ENCODE measurements at places on chromosomes 1 and 21.
A peak's percentile ranks its signal among the peaks of the same experiment; 100 is the strongest.

DNA sequence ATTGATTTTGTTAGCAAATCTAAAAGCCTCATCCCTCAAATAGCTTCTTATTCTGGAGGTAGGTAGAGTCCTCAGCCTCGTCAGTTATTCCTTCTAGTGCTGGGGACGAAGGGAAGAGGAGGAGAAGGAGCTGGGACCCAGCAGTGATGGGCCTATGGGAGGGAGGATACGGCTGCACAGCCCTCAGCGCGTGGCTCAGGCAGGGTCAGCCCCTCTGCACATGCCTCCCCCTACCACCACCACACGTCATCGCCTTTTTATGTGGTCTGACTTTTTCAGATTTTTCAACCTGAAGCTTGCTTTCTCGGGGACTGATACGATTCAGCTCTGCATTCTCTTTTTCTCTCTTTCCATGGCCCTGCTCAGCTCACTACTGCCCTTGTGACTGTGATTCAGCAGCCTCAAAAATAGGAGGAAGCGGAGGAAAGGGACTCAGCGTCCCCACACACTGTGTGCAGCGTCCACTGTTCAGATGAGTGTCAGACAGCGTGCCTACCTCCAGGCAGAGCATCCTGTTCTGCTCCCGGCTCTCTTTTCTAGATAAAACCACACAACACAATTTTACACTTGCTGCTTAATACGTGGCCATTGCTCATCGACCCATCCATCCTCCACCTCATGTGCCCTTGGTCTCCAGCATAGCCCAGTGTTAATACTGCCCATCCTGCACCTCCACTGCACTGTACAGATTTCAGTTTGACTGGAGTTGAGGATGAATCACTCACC is 827 bp downstream of the OR2B11 start:
- DNase-seq: no peak

- no peak for DNase-seq
These were observed 587.2 kb downstream of the PTPRU start for GRCh38 chr1:29823561-29823960.

DNA sequence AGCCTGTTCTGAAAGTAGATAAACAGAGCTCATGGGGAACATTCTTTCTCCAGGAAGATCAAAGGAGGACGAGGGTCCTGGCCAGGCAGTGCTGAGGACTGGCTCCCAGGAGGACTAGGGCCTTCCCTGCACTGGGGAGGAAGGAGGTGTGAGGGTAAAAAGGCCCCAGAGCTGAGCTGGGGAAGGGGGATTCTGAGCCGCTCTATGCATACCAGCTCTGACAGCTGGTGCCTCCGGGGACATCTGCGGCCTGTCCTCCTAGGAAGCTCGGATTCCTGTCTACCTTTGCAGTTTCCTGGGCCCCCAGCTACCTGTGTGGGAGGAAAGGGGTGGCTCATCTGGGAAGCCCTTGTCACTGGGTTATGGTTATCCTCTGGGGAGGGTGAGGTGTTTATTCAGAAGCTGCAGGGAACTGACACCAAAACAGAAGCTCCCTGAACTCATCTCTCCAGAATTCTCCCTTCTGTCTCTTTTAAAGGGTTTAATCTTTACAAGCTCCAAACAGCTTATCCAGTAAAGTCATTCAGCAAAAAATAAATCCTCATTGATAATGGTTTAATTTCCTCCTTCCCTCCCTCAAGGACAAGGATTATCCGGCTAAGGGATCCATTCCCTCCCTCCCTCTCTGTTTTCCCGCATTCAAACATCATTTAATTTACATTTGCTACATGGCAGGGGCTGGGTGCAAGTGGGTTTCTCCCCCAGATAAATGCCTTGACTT is 31.0 kb downstream of the NENF start:
- DNase-seq: no peak

- DNase-seq: no peak
These were observed 19.6 kb downstream of the SPATA45 start for GRCh38 chr1:212827831-212828278.

DNA sequence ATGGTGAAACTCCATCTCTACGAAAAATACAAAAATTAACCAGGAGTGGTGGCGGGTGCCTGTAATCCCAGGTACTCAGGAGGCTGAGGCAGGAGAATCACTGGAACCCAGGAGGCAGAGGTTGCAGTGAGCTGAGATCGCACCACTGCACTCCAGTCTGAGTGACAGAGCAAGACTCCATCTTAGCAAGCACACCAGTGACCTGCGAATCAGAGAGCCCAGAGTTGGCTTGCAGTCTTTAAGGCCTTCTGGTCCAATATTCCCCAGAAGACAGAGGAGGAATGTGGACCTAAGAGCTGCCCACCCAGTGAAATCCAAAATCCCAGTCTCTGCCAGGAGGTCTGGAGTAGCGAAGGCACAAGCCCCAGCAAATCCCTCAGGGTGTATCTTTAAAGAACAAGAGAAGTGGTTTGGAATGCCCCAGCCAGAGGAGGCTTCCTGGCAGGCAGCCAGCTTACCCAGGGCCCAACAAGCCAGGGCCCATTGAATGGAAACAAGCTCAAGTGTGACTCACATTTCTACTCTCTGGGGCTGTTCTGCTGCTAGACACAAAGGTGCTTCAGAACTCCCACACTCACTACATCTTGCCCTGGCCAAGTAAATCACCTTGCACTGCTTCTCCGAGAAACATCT is 23.9 kb downstream of the GPR161 start:
- peak; percentile 73 for DNase-seq

DNA sequence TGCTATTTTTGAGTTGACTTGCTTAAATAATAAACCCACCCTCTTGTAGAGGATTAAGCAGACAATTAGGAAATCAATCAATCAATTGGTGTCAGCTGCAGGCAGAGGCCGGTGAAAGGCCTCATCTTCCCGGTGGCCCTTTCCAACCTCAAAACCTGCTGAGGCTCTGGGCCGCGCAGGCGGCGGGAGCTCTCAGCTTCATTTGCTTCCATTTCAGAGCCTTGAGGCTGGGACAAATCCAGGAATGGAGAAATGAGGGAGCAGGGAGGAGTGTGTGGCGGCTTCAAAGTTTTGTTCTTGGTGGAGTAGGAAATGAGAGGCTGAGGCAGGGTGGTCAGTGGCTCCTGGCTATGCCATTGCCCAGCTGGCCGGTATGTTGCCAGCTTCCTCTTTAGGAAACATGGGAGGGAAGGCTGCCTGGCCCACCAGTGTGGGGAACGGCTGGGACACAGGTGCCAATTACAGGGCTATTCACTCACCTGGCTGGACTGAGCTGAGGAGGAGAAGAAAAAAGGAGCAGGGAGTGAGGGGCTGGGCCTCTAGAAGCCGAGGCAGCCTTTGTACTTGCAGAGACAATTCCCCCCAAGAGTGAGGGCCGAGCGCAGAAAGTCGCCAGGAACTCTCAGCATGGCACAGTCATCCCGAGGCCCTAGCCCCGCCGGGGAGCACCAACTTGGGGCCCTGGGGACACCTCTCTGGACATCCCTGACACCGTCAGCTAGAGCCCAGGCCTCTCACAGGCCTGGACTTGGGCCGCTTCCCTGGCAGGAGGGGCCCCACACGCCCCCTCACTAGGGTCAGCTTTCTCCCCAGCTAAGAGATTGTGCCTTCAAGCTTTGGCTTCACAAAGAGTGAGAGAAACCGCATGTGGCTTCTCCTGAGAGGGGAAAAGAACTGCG is 4.4 kb downstream of the POU3F1 start:
- no peak for DNase-seq

- DNase-seq: no peak
These were observed 183.3 kb downstream of the CRB1 start for GRCh38 chr1:197451381-197451780.

DNA sequence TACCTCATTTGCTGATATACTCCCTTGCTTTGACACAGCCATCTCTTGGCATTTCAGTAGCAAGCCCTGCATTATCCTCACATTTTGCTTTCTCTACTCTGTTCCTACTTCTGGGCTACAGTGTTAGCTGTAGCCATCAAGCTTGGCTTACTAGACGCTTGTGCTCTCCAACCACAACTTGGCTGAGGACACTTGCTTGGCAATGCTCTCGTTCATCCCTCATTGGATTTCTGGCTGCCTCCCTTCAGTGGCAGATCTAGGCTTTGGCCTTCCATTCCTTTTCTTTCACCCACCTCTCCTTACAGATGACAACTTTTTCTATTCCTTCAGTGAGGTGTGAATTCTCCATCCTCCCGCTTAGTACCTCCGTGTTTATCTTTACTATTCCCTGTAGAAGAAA is 428.7 kb upstream of the LRRC7 start:
- no peak for DNase-seq

DNA sequence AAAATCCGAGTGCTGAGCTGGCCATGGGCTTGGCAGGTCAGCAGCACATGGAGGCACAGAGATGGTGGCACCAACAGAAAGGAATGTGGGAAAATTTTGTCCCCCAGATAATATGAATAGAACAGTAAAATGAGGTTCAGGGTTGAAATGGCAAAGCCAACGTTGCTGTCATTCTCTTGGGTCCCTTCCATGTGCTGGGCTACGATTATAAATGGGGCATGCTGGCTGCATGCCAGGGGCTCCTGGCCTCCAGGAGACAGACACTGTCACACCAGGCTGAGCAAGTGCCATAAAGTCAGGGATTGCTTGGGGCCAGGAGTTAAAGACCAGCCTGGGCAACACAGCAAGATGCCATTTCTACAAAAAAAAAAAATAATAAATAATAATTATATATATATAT is 77.1 kb downstream of the TOMM20 start:
- no peak for DNase-seq
